Fibroblast of lung (primary cell): ENCODE measurements at places on chromosomes 13 and 19. TPM values are rescaled to one million over a fixed set of nuclear protein-coding genes. Genes with fewer than 3 reads are reported as not detected.

ZNF329 gene
- 17.2 and 21.1 TPM in 2 replicates for total RNA-seq

VSTM1 gene
- not detected in 2 replicates for total RNA-seq

CYP4F3 gene
- total RNA-seq = not detected in 2 replicates

NCAN gene
- under 0.01 TPM in 2 replicates for total RNA-seq

HCST gene
- 1.0 and 2.0 TPM in 2 replicates for total RNA-seq

UBA52 gene
- total RNA-seq = 917 and 1,142 TPM in 2 replicates

CNFN gene
- total RNA-seq = not detected in 2 replicates

ZNF418 gene
- 8.2 and 8.4 TPM in 2 replicates for total RNA-seq

LILRA2 gene
- not detected in 2 replicates for total RNA-seq

MBD3L3 gene
- total RNA-seq = not detected in 2 replicates

KL gene
- total RNA-seq = under 0.01 and 0.17 TPM in 2 replicates

PLEKHF1 gene
- total RNA-seq = 50.1 and 72.5 TPM in 2 replicates

SYNGR4 gene
- not detected in 2 replicates for total RNA-seq

CEACAM8 gene
- not detected in 2 replicates for total RNA-seq

ZNF177 gene
- 2.1 and 3.3 TPM in 2 replicates for total RNA-seq

NRTN gene
- 0.50 and 0.51 TPM in 2 replicates for total RNA-seq

GIPC3 gene
- under 0.01 TPM in 2 replicates for total RNA-seq

FAM216B gene
- total RNA-seq = under 0.01 and 0.26 TPM in 2 replicates

CD209 gene
- total RNA-seq = not detected in 2 replicates

GPC5 gene
- 0.17 TPM in 1 of 2 replicates, not detected in the other for total RNA-seq

CDC16 gene
- 43.4 and 52.2 TPM in 2 replicates for total RNA-seq

REX1BD gene
- total RNA-seq = 37.0 and 37.5 TPM in 2 replicates

CEACAM21 gene
- not detected in 2 replicates for total RNA-seq

POGLUT2 gene
- 11.7 and 14.6 TPM in 2 replicates for total RNA-seq

KIR3DL2 gene
- not detected in 2 replicates for total RNA-seq

EBI3 gene
- not detected in 2 replicates for total RNA-seq

ZFP14 gene
- total RNA-seq = 6.4 and 8.1 TPM in 2 replicates

SLC25A41 gene
- under 0.01 and 0.26 TPM in 2 replicates for total RNA-seq

HSD17B14 gene
- total RNA-seq = 7.7 and 11.1 TPM in 2 replicates

NCR1 gene
- not detected in 2 replicates for total RNA-seq

OLFM4 gene
- not detected in 2 replicates for total RNA-seq

MIA gene
- 0.26 TPM in 1 of 2 replicates, not detected in the other for total RNA-seq

GSX1 gene
- not detected in 2 replicates for total RNA-seq

HRC gene
- total RNA-seq = under 0.01 TPM in 1 of 2 replicates, not detected in the other

GPR183 gene
- not detected in 2 replicates for total RNA-seq

TBXA2R gene
- 0.77 and 1.8 TPM in 2 replicates for total RNA-seq

HIPK4 gene
- total RNA-seq = 0.17 and 0.26 TPM in 2 replicates

DMWD gene
- 24.4 and 33.5 TPM in 2 replicates for total RNA-seq

ANGPTL8 gene
- not detected in 2 replicates for total RNA-seq

SELENOV gene
- not detected in 2 replicates for total RNA-seq

TNNT1 gene
- 7.4 and 10.4 TPM in 2 replicates for total RNA-seq
